ENCODE measurements at places on chromosomes 1 and 21.

GRCh38 chr1:68173936-68174737 is 58.2 kb downstream of the WLS start:
- DNase-seq = no peak

DNA sequence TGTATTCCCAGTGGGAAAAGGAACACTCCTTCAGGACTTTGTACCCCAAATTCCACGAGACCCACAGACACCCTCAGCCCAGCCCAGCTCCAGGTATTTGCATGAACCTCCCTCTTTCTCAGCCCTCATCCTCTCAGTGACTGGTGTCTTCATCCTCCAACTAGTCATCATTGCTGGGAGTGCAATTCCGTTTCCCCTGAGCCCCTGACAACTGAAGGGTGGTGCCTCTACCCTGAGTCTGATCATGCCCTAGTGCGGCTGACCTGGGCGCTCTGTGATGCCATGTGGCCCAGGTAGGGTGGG is 3.8 kb upstream of the ZNF692 start:
- no peak for DNase-seq

GRCh38 chr1:44740179-44740617 is 561 bp downstream of the KIF2C start:
- no peak for DNase-seq

- DNase-seq = no peak
Measured at GRCh38 chr1:99786751-99787501, 20.5 kb upstream of the FRRS1 start.

GRCh38 chr1:161710560-161710959 is 3.5 kb downstream of the FCRLA start:
- no peak for DNase-seq

DNA sequence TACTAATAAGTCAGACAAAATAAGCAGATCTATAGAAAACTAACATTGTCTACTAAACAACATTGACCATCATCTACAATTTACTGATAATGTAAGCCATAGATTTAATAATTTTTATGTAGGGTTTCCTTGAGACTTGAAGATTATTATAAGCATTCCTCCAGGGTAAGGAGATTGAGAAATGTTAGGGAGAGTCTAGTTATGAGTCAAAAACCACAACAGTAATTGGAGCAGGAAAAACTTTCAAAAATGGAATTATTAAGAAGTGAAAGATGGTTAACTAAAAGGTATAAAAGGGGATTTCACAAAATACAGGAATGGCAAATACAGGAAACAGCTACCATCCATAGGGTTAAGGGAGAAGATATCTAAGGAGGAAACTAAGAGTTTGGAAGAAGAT is 12.4 kb upstream of the UHMK1 start:
- no peak for DNase-seq

DNA sequence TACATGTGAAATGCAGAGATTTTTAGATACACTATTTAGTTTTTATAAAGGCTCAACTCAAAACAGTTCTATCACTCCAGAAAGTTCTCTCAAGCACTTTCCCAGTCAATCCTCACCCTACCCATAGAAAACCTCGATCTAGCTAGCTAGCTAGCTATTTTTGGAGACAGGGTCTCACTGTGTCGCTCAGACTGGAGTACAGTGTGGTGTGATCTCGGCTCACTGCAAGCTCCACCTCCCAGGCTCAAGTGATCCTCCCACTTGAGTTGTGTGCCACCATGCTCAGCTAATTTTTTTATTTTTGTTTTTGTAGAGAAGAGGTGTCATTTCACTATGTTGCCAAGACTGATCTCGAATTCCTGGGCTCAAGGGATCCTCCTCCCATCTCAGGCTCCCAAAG is 236.9 kb downstream of the RERE start:
- no peak for DNase-seq

DNA sequence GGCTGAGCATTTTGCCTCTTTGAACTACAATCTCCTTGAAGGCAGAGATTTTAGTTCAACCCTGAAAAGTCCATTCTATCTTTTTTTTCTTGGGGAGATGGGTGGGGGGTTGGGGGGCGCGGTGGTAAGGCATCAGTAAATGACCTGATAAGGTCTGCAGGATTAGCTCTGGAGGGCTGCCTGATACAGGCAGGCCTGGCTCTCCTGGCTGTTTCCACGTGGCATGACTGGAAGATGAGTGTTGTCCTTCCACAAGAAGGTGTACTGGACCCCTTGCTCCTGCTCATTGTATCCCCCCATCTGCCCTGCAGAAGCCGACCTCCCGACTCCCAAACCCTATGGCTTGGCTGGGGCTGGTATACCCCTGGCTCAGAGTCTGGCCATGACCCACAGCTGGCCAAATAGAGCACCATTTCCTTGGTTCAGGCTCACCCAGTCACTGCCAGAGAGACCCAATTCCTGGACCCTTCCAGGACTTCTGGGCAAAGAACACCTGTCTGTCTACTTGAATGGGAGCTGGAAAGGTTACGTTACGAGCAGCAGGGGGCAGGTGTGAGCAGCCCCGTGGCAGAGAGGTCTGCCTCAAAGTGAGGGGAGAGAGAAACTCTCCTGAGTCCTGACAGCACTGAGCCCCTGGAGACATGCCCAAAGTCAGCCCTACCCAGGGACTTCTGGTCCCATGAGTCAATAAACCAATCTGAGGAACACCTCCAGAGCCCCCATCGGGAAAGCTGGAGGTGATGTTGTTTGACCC is 17.0 kb downstream of the DHRS3 start:
- no peak for DNase-seq

DNA sequence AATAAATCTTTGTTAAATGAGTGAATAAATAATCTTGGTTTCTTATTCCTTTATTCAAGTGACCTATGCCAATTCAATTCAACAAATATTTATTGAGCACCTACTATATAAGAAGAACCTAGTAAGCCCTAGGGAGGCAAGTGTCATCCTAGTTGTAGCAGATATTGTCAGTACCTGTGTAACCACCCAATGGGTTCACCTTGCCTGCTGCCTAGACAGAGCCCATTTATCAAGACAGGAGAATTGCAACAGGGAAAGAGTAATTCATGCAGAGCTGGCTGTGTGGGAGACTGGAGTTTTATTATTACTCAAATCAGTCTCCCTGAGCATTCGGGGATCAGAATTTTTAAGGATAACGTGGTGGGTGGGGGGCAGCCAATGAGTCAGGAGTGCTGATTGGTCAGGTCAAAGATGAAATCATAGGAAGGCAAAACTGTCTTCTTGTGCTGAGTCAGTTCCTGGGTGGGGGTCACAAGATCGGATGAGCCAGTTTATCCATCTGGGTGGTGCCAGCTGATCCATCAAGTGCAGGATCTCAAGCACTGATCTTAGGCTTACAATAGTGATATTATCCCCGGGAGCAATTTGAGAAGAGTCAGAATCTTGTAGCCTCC is 53.8 kb upstream of the KCNA3 start:
- no peak for DNase-seq

- no peak for DNase-seq
Measured at GRCh38 chr1:177830531-177831135, 139.2 kb downstream of the SEC16B start.

Data from activated CD8-positive, alpha-beta memory T cell treated with anti-CD3 and anti-CD28 coated beads for 4 hours (primary cell).